Esophagus (tissue), 2 donors: ENCODE measurements at places on chromosomes 16 and 17. TPM values are rescaled to one million over a fixed set of nuclear protein-coding genes. Genes with fewer than 3 reads are reported as not detected.

The NDUFAB1 gene
- polyA plus RNA-seq, result 51.5 TPM

The TNFSF12 gene
- polyA plus RNA-seq, result 13.0 TPM

The LDHD gene
- 12.6 TPM for polyA plus RNA-seq

The MSLN gene
- 0.87 TPM for polyA plus RNA-seq
